ENCODE measurements at places on chromosomes 16 and 17.
A peak's percentile ranks its signal among the peaks of the same experiment; 100 is the strongest.

DNA sequence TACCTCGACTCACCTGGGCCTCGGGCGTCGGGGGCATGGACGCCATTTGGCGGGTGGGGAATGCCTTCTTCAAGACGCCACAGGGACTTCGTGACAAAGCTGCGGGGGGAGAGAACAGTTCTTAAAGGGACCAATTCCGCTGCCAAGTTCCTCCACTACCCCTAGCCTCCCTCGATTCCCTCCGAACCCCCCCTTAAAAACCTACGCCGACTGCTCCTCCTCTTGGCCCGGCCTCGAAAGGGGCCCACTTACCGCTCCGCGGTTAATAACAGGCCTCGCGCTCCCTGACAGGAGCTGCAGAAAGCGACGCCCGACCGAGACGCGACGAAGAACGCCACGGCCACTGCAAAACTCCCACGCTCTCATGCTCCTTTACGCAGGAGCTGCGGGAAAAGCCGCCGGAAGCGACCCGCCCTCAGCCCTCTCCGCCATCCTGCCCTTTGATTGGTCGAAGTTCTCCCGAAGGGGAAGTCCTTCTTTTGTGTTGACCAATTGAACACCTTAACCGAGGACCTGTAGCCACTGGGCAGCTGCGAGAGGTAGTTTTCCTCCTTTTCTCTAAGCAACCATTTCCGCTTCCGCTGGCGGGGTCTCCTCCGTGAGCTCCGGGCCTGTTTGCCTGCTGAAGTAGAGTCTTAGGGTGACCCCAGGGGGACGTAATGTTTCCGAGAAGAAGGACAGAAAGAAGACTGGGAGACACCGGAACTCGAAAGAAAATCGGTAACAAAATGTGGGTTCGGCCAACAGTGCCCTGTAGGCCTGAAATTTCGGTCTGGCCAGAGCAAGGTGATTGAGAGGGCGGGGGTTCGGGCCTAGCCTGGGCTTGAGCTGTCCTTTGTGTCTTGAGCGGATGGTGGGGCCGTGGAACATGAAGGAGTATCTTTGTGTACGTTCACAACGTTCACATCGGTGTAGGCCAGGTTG is at the start of the genes NAA60 and ZNF597:
Gene NAA60 (plus strand): TSS at position 573 of the 924 bp plus-strand sequence. CDS start 32,548 bp downstream, outside the sequence.
Gene ZNF597 (minus strand): TSS at position 397 of the 924 bp plus-strand sequence. CDS start 351 bp downstream, at position 46.
- peak; percentile 84 for DNase-seq

- no peak for DNase-seq
Measured at GRCh38 chr17:59423137-59423724, 91.8 kb downstream of the YPEL2 start.

DNA sequence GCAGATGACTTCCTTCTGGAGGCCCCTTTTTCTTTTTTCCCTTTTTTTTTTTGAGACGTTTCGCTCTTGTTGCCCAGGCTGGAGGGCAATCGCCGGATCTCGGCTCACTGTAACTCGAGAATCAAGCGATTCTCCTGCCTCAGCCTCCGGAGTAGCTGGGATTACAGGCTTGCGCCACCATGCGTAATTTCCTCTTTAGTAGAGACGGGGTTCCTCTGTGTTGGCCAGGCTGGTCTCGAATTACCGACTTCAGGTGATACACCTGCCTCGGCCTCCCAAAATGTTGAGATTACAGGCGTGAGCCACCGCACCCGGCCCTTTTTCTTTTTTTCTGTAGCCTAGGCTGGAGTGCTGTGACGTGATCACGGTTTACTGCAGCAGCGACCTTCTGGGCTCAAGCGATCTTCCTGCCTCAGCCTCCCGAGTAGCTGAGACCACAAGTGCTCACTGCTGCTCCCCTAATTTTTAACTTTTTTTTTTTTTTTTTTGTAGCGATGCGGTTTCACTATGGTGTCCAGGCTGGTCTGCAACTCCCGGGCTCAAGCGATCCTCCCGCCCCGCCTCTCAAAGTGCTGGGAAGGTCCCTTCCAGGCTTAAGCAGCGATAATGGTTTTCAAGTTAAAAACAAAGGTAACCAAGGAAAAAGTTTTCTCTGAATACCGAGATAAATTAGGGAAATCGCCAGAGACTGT is 956 bp upstream of the IST1 start:
- DNase-seq: peak; percentile 35

DNA sequence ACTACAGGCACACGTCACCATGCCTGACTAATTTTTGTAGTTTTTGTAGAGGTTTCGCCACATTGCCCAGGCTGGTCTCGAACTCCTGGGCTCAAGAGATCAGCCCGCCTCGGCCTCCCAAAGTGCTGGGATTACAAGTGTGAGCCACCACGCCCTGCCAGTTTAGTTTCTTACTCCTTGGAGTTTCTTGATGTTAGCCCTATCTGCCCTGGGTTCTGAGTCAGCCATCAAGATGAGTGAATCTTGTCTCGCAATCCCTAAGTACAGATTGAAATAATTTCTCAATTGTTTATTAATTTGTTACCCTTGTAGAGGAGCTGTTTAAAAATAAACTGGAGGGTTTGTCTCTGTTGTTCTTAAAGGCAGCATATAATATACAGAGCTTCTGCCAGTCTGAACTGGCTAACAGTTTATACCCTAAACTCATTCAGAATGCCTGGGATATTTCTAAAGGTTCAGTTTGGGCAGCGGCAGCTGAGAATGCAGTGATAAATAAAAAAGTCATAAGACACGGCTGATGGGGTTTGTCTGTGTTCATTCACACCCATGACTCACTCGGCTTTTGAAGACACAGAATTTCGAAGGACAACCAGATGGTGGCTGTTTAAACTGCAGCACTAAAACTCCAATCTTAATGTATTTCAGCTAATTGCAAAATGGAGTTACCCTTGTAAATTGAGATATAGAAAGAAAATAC is 39.6 kb downstream of the GPRC5B start:
- no peak for DNase-seq

GRCh38 chr17:57766318-57766943 is 21.3 kb upstream of the CCDC182 start:
- no peak for DNase-seq

DNA sequence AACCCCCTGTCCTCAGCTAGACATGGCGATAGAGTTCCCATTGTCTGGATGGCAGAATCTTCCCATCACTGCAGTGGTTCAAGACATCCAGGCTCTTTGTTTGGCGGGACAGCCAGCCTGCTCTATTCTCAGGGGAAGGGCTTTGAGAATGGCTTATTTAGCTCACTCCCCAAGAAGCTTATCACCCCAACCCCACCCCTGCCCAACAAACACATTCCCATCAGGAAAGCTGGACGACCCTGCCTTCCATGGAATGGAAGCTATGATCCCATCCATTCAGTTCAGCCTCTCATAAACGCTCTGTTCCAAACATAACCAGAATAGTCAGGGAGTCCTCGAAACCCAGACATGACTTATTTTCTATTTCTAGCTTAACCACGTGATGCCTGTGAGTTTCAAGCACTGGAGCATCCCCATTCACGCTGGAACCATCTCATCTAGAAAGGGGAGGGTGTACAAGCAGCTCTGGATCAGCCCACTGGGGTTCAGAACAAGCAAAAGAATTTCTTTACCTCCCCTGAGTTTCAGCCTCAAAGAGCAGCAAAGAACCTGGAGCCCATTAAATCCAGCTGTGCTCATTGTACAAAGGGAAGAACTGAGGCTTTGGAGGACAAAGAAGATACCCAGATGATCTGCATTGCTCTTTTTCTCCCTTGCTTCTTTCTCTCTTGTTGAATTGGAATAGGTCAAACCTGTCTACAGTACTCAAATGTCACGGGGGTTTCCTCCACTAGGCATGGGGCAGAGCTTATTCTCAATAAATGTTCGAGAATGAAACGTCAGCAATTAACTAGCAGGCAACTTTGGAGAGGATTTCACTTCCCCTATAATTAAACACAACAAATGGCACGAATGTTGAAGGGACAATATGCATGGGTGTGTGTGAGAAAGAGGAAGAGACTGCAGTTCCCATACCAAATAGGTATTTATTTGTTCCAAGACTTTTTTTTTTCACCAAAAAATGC is 93.1 kb downstream of the XYLT1 start:
- no peak for DNase-seq

GRCh38 chr16:70735141-70735979 is 49.5 kb upstream of the MTSS2 start:
- no peak for DNase-seq

GRCh38 chr16:5042574-5043171 is 8.9 kb upstream of the NAGPA start:
- DNase-seq: no peak

GRCh38 chr17:17883801-17884200 is 47.0 kb upstream of the SREBF1 start:
- no peak for DNase-seq

DNA sequence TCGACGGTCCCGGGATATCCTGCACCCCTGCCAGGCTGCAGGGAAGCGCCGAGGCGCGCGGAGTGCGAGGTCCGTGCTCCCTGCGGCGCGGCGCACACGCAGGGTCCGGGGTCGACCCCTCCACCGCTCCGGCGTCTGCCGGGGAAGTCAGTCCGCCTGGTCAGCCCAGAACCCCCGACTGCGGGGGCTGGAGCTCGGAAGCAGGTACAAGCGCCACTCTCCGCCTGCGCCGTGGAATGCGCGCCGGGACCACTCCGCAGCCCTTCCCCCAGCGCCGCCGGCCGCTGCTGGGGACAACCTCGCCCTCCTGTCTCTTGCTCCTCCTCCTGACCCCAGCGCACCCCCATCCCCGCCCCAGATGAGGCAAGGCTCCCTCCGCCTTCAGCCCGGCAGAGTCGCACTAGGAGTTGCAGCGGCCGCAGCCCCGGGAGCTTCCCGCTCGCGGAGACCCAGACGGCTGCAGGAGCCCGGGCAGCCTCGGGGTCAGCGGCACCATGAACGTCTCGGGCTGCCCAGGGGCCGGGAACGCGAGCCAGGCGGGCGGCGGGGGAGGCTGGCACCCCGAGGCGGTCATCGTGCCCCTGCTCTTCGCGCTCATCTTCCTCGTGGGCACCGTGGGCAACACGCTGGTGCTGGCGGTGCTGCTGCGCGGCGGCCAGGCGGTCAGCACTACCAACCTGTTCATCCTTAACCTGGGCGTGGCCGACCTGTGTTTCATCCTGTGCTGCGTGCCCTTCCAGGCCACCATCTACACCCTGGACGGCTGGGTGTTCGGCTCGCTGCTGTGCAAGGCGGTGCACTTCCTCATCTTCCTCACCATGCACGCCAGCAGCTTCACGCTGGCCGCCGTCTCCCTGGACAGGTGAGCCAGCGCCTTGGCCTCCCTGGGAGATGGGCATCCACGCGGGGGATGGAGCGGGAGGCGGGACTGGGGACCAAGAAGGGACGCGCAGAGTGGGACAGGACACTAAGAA is at the start of gene GALR2:
Gene GALR2 (plus strand): TSS at position 392 of the 974 bp plus-strand sequence. CDS start 103 bp downstream, at position 495.
- no peak for DNase-seq

- DNase-seq: no peak
Measured at GRCh38 chr17:76593959-76594358, 8.3 kb upstream of the ST6GALNAC2 start.

DNA sequence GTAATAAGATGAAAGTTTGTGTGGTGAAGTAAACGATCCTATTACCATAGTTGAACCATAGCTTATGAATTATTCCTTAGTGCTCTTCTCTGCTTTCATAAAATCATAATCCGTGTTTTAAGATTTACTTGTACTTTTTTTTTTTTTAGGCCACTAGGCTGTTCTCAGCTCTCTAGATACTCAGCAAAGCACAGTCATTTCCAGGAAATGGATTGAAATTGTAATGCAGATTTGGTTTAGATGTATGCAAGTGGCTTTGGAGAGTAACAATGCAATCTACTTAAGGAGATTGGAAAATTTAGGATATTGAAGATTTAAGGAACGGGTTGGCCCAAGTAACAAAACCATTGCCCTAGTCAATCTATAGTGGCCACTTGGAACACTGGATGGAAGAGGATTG is 125.1 kb downstream of the PITPNC1 start:
- no peak for DNase-seq

DNA sequence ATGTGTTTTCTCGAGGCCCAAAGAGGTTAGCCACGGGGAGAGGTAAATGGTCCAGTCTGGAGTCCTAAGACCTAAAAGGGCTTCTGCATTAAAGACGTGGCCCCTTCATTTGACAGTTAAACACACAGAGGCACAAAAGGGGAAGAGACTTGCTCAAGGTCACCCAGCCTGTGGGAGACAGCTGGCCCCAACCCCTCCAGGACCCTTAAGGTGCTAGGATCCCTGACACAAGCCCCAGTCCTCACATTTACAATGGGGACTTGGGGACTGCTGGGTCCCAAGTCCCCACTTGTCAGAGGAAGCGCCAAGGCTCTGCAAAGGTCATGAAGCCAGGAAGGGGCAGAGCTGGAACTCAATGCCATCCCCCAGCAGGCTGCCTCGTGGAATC is 1.7 kb downstream of the ABAT start:
- DNase-seq: no peak

GRCh38 chr16:79391395-79391794 is 209.1 kb downstream of the MAF start:
- DNase-seq: no peak

- DNase-seq: no peak
Measured at GRCh38 chr17:34351096-34351495, 5.2 kb upstream of the CCL13 start.

DNA sequence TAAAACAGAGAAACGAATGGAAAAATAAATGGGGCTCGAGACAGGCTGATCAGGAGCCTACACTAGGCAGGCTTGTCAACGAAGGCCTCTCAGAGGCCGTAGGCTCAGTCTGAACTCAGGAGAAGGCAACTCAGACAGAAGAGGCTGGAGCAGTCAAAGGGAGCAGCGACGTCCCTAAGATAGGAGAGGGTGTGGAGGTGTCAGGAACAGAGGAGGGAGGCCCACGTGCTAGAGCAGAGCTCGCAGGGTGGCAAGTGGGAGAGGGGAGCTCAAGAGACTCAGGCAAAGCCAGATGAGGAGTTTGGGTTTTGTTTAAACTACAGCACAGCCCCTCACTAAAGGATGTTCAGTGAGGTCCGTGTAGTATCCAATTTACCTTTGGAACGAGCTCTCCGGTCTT is 32.7 kb downstream of the LRRC75A start:
- no peak for DNase-seq

GRCh38 chr17:75475144-75475835 is 18.9 kb downstream of the TMEM94 start:
- no peak for DNase-seq

GRCh38 chr16:20916942-20917341 is 16.4 kb downstream of the LYRM1 start:
- no peak for DNase-seq

- no peak for DNase-seq
Measured at GRCh38 chr17:16880121-16880842, 91.6 kb downstream of the TNFRSF13B start.

DNA sequence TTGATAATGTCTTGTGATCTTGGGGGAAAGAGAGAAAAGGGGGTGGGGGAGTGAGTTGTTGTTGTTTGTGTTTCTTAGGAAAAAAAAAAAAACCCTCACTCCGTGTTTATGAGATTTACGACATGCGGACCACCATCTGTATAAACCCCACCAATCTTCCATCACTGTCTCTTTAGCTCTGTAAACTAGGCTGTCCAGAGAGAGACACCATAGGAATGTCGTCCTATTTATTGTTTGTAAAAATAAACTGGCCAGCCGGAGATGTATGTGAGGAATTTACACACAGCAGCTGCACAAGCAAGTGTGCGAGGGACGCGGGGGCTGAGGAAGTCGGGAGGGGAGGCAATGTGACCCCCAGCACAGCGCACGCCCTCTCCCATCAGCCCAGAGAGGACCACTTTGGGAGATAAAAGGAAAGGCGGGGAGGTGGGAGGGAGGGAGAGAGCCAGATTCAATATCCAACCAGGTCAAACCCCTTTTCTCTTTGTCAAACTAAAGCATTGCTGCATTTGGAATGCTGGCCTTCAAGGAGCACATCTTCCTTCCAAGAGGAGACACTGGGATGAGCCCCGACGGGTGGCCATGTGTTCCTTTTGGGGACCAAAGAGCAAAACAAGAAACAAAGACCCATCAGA is 136.2 kb upstream of the SALL1 start:
- no peak for DNase-seq

- DNase-seq: no peak
Measured at GRCh38 chr16:58128181-58128631, 975 bp downstream of the CFAP20 start.
